ENCODE measurements at places on chromosomes 12 and 14.

- DNase-seq = no peak
These were observed 3.0 kb upstream of the ZC3H14 start for GRCh38 chr14:88559852-88560251.

DNA sequence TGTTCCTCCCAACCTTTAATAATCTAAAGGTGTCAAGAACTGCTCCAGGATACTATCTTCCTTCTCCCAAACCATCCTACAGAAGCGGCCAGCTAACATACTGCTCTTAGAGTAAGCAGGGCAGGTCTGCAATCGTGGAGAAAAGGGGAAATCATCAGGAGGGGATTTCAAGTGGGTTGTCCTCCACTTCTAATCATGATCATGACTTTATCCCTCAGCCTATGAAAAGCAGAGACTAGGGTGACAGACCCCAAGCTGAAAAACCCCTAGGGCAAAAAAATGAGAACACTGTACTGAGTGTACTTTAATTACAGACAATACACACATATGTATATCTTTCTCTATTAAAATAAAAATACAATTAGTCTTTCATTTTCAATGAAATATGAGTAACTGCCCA, 13.9 kb downstream of the DUSP16 start:
- DNase-seq = no peak

DNA sequence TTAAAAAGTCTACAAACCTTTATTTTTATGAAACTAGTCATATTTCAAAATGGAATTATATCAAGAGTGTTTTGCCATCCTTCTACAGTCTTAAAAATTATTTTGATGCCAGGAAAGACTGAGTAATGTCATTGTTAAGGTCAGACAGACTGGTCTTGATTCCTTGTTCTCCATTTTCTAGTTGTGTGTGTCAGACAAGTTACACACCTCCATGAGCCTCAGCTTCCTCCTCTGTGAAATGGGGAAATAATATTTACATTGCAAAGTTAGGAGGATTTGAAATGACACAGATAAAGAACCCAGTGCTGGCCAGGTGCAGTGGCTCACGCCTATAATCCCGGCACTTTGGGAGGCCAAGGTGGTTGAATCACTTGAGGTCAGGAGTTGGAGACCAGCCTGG, 47.4 kb upstream of the ELK3 start:
- no peak for DNase-seq

DNA sequence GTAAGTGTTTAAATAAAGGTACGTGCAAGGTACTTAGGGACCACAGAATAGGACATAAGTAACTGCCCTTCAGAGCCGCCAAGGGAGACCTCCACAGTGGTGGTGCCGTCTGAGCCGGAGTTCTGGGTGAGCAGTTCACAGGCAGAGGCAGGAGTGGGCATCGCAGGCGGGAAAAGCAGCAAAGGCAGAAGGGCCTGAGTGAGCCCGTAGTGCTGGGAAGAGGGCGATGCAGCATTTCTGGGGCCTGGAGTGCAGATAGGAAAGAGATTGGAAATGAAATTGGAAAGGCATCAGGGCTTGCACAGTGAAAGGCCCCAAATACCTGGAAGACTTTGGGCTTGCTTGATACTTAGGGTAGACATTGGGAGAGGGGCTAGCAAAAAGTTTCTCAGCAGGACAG, 32.9 kb downstream of the EVL start:
- DNase-seq = no peak

DNA sequence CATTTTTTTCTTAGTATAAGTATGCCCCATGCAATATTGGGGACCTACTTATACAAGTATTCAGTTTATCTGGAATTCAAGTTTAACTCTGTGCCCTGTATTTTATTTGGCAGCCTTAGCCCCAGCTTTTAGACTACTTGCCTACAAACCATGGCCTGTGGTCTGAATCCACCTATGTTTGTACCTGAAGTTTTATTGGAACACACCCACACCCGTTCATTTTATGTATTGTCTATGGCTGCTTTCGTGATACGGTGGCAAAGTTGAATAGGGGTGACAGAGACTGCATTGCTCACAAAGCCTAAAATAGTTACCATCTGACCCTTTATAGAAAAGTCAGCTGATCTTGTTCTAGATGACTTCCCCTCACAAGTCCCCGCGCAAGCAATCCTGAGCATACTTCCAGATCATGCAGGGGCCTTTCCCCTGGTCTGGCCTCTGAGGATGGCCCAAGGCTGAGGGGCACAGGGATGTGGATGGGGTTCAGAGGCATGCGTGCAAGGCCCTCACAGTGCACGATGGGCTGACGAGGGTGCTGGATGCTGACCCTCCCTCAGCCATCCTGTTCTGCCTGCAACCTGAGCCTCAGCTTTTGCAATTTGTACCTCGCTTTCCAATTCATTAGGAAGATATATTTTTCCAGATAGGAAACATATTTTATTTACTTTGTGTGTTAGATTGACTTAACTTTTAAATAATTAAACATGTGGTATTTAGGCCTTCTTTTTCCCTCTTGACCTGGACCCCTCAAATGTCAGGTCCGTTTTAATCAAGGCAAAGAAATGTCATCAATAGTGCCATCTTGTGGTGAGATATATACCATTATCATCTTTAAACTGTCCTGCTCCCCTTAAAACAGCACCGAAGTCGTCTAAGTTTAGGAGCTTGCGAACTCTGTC, 527.3 kb upstream of the CCDC196 start:
- no peak for DNase-seq

- DNase-seq = no peak
These were observed 354.9 kb upstream of the FAR2 start for GRCh38 chr12:28794211-28794610.

DNA sequence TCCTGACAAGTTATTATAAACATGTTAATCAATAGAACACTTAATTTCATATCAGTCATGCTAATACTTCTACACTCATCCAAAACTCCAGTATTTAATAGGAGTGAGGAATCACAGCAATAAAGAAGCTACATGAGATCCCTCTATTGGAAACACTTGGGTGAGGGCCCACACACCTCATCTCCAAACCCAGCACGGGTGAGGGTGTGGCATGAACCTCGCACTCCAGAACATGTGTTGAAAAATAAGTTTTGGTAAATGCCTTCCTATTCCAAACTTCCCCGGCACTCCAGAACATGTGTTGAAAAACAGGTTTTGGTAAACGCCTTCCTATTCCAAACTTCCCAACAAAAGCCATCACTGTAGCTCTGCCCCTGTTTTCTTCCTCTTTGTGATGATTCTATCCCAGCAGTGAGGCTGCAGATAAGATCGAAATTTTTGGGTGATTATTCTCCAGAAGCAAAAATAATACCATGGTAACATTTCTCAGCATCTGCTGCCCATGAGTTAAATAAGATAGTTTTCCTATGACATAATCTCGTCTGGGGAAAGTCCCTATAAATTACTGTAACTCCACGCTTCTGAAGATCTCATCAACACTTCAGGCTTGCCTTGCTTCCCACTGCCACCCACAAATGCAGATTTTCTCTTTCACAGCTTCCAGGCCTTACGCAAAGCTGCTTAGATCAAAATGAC, 24.4 kb upstream of the PTPRB start:
- no peak for DNase-seq

DNA sequence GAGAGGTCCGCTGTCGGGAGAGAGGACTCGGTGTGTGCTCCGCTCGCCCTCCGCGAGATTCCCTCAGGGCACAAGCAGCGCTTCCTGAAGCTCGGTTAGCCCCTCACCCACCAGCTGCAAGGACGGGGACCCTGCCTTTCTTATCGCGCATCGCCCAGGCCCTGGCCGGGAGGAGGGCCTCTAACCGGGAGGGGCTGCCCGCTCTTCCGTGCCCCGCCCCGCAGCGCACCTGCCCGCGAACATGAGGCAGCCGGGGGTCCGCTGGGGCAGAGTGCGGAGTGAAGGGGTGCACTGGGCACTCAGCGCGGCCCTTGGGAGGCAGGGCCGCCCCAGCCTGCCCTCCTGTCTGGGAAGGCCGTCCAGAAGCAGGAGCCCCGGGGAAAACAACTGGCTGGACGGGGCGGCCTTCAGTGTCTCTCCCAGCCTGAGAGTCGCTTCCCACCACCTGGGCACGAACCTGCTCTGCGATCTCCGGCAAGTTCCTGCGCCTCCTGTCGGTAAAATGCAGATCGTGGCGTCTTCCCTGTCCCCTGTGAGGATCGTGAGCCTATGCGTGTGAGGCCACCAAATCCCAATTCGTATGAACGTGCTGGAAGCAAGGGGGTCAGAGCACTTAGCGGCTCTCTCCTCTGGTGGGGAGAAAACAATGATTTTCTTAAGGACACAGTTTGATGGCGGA, 28.0 kb upstream of the ADIPOR2 start:
- DNase-seq = peak; percentile 30

GRCh38 chr14:66163023-66163422, 323.1 kb upstream of the CCDC196 start:
- no peak for DNase-seq

GRCh38 chr14:104284107-104284592, 145.8 kb downstream of the KIF26A start:
- no peak for DNase-seq

DNA sequence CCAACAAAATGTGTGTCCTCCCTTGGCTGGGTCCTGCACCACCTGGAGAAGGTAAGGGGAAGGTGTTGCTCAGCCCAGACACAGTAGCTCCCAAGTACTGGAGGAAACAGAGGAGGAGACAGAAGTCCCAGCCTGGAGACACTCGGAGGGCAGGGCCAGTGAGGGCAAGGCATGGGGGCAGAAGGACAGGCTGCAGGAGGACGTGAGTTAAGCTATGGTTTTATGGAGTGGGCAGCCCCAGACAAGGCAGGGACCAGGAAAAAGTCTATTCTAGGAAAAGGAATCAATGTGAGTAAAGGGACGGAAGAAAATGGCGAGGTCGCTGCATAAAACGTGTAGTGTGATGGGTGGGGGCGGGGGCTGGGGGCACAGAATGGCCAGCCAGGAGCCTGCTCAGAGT, 210.1 kb upstream of the DIO3 start:
- no peak for DNase-seq

DNA sequence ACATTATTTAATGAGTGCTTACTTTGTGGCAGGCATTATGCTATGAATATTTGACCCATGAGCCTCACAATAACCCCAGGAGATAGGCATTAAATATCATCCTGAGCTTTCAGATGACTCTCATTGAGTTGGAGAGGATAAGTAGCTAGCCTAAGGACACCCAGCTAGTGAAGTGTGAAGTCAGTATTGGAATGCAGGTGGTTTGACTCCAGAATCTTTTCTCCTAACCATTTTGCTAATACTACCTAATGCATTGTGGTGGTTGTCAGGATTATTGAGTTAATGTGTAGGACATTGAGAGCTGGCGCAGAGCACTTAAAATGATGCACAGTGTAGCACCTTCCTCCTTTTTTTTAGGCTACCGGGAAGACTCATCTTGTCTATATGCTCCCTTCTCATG, 3.8 kb upstream of the CDKL1 start:
- DNase-seq = no peak

DNA sequence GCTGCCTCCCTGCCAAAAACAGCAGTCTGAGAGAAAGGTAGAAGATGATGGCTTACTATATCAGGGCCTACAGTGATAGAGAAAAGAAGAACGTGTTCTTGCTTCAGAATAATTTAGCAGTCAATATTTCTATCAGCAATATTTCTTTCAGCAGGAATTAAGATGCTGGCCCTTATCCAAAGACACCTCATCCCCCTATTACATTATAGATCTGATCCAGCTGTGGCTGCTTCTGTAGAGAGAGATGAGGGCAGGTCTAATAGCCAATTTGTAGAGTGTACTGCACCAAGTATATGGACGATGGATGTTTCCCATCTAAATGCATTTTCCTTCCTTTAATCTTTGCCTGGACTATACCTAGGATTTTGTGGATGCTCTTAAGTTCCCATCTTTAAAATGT, 451.7 kb downstream of the NPAS3 start:
- DNase-seq = no peak

DNA sequence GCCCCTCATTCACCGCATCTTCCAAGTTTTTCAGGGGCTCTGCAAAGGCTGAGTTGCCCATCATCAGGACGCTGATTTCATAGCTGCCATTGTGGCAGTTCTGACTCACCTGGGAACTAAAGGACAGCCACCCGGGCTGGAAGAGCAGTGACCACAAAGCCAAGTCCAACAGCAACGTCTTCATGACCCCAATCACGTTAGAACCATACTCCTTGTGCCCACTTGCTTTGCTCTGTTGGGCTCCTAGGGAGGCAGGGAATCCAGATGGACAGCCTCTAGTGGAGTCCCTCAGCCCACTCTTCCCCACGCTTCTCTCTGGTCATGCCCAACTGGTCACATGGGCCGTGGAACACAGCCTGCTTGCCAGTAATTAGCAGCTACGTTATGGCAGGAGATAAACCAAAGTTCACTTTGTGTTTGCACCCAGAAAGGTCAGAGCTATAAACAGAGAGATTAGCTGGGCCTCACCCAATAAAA, at the start of gene GUCY2C:
Gene GUCY2C, minus strand, starts transcription at position 335 of the 477 bp plus-strand sequence. Its CDS starts 151 bp downstream, at position 184.
- no peak for DNase-seq

GRCh38 chr12:124520265-124520701, 47.1 kb downstream of the NCOR2 start:
- DNase-seq = no peak

Data from effector CD4-positive, alpha-beta T cell (primary cell).